Vagina (tissue), 2 donors: ENCODE measurements at places on chromosomes 7 and 10. TPM values are rescaled to one million over a fixed set of nuclear protein-coding genes. Genes with fewer than 3 reads are reported as not detected.

The C7orf57 gene
- total RNA-seq = not detected

The GCC1 gene
- 10.8 TPM for total RNA-seq

The RBP4 gene
- 36.8 TPM for total RNA-seq

The TRIL gene
- 11.0 TPM for total RNA-seq

The AKAP9 gene
- 75.4 TPM for total RNA-seq

The SH2B2 gene
- total RNA-seq = 8.8 TPM

The OPN1SW gene
- not detected for total RNA-seq

The PRPS1L1 gene
- total RNA-seq = not detected

GRCh38 chr10:12351447-12351846 is 2.1 kb downstream of the CAMK1D start:
- peak overlapping the region; percentile 4 for H3K4me3 ChIP-seq
- peaks cover 34% of the 10 kb centered on the region for H3K4me1 ChIP-seq
- H3K27me3 ChIP-seq = no peaks in the 10 kb centered on the region
- no peak for DNase-seq

GRCh38 chr7:44325201-44325671 is at the start of gene CAMK2B:
Gene CAMK2B (minus strand): TSS chr7:44325594. CDS start chr7:44325421, 173 bp downstream.
- no peak within 1 kb of the TSS for H3K4me3 ChIP-seq
- H3K36me3 ChIP-seq = no peaks in the 10 kb centered on the region
- H3K27me3 ChIP-seq = no peaks in the 10 kb centered on the region
- no peak for DNase-seq

GRCh38 chr10:100347568-100348195 is 649 bp downstream of the SCD start:
- H3K4me1 ChIP-seq = peaks cover 25% of the 10 kb centered on the region
- H3K36me3 ChIP-seq = no peaks in the 10 kb centered on the region
- peak overlapping the region; percentile 82 for H3K27ac ChIP-seq
- peak overlapping the region; percentile 74 for H3K4me3 ChIP-seq
- DNase-seq = no peak

DNA sequence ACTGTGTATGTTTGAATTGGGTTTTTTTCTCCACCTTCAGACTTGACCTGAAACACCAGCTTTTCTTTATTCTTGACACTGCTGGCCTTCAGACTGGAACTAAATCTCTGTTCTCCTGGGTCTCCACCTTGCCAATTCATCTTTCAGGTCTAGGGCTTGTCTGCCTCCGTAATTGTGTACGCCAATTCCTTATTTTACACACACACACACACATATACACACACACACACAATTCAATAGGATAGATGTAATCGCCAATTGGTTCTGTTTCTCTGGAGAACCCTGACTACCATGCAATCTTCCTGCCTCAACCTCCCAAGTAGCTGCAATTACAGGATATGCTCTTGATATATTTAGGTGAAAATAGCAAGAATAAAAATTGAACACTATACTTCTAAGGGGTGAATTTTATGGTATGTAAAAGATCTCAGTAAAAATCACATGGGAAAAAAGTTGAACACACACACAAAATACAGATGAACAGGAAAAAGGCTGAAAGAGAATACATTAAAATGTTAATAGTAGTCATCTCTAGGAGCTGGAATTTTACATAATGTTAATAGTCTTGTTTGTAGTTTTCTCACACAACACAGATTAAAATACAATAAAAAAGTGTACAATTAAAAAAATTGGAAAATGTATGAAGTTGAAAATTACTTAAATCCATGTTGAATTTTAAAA is 6.6 kb upstream of the VCL start:
- H3K27ac ChIP-seq = no peak overlapping the region
- H3K27me3 ChIP-seq = no peaks in the 10 kb centered on the region
- no peak for DNase-seq

DNA sequence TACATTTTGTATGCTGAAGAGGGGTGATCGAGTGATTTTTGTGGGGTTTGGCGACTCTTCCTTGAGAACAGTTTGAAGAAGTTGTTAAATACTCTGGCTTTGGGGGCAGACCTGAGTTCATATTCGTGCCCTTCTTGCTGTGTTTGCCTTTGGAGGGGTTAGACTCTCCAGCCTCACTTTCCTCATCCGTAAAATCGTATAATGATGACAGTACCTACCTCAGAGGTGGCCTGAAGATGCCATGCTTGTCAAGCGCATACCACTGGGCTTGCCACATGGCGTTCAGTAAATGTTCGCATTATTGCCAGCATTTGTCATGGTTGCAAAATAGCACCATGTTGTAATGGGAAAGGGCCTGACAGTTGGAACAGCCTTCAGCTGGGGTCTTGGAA is 1.3 kb downstream of the STK17A start:
- peaks cover 42% of the 10 kb centered on the region for H3K4me1 ChIP-seq
- no peaks in the 10 kb centered on the region for H3K27me3 ChIP-seq
- no peaks in the 10 kb centered on the region for H3K36me3 ChIP-seq
- DNase-seq = no peak
- H3K27ac ChIP-seq = peak overlapping the region; percentile 92
- peak overlapping the region; percentile 82 for H3K4me3 ChIP-seq

DNA sequence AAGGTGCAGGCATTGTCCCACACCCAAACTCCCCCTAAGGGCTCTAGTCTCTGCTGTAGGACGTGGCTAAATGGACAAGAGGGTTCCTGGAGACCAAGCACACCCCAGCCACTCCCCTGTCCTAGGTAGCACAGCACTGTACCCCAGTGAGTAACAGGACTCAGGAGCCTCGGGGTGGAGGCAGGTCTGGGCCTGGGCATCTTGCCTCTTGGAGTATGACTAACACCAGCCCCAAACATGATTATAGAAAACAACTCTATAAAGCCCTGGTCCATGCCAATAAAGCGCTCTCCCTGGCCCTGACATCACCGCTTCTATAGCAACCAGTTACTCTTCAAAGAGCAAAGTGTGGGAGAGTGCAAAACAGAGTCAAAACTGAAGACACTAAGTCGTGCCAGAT is 195.0 kb downstream of the CALN1 start:
- DNase-seq = no peak
- H3K4me3 ChIP-seq = no peak overlapping the region
- no peaks in the 10 kb centered on the region for H3K36me3 ChIP-seq
- H3K27ac ChIP-seq = peak overlapping the region; percentile 64

DNA sequence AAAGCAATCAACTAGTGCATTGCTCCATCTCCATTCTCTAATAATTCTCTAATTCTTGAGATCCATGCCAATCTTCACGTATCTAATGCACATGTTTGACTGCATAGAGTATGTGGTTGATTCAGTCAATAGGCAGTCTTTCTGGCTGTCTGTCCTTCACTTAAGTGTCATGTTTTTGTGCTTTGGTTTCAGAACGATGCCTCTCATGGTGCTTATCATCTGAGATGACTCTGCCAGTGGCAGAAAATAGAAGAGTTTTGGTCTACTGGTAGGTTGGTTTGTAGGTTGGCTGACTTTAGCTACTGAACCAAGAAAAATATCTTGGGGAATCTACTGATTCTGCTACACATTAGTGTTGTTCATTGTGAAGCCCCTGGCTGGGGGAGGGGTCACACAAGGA is 364.2 kb downstream of the SFMBT2 start:
- no peaks in the 10 kb centered on the region for H3K4me1 ChIP-seq
- no peak for DNase-seq
- no peak overlapping the region for H3K27ac ChIP-seq
- no peaks in the 10 kb centered on the region for H3K27me3 ChIP-seq
- no peak overlapping the region for H3K4me3 ChIP-seq

DNA sequence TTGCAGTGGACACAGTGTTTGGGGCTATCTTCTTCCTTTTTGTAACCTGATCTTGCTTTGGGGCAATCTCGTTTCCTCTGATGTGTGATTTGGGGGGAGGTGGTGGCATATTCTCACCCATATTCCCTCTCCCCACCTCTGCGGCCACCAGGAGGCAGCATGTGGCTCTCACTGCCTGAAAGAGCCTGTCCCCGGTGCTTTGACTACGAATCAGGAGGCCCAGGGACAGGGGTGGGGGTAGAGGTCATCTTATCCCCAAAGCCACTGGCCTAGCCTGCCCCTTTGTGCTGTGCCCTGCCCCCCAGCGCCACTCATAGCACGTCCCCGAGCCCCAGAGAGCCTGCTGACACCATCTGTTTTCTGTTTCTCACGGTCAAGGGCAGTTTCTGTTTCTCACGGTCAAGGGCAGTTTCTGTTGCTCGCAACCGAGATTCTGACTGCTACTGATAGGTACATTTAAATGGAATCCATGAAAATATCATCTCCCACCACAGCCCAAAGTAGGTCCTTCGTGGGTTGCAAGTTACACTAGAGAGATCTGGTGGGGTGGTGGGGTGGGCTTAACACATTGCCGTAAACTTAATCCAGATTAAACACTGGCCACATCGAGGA is 28.2 kb downstream of the PHYH start:
- peak overlapping the region; percentile 39 for H3K27ac ChIP-seq
- no peaks in the 10 kb centered on the region for H3K27me3 ChIP-seq
- no peak for DNase-seq
- peaks cover 22% of the 10 kb centered on the region for H3K4me1 ChIP-seq

GRCh38 chr10:86317949-86318725 is 48.5 kb downstream of the GRID1 start:
- DNase-seq = no peak
- no peaks in the 10 kb centered on the region for H3K27me3 ChIP-seq
- no peaks in the 10 kb centered on the region for H3K36me3 ChIP-seq
- no peak overlapping the region for H3K27ac ChIP-seq
- H3K4me3 ChIP-seq = no peak overlapping the region

GRCh38 chr7:130736298-130736900 is 2.4 kb upstream of the KLF14 start:
- DNase-seq = no peak
- H3K27ac ChIP-seq = no peak overlapping the region
- no peaks in the 10 kb centered on the region for H3K36me3 ChIP-seq
- H3K4me3 ChIP-seq = no peak overlapping the region
- no peaks in the 10 kb centered on the region for H3K27me3 ChIP-seq

GRCh38 chr10:70597856-70598815 is 4.4 kb downstream of the PRF1 start:
- H3K27ac ChIP-seq = no peak overlapping the region
- DNase-seq = peak; percentile 56
- no peaks in the 10 kb centered on the region for H3K27me3 ChIP-seq
- no peak overlapping the region for H3K4me3 ChIP-seq
- H3K36me3 ChIP-seq = no peaks in the 10 kb centered on the region

- no peak overlapping the region for H3K27ac ChIP-seq
- no peaks in the 10 kb centered on the region for H3K27me3 ChIP-seq
- no peak for DNase-seq
- H3K36me3 ChIP-seq = peaks cover 4% of the 10 kb centered on the region
Observed at GRCh38 chr10:110903280-110904278, 15.4 kb downstream of the BBIP1 start.

DNA sequence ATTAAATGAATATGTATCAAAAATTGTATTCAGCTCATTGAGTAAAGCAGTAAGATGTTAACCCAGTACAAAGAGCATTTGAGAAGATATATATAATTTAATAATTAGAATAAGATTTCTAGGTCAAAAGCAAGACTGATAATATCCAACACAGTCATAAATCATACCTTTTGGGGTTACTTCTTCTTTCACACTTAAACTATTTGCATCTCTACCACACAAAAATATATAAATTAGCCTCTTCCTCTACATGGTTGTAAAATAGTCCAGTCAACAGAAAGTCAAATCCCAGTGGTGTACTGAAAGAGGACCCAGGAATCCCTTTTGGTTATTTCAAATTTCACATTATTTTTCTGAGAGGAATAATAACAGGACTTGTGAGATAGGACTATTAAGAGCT is 204.6 kb upstream of the INHBA start:
- no peaks in the 10 kb centered on the region for H3K4me1 ChIP-seq
- H3K36me3 ChIP-seq = no peaks in the 10 kb centered on the region
- H3K4me3 ChIP-seq = no peak overlapping the region

DNA sequence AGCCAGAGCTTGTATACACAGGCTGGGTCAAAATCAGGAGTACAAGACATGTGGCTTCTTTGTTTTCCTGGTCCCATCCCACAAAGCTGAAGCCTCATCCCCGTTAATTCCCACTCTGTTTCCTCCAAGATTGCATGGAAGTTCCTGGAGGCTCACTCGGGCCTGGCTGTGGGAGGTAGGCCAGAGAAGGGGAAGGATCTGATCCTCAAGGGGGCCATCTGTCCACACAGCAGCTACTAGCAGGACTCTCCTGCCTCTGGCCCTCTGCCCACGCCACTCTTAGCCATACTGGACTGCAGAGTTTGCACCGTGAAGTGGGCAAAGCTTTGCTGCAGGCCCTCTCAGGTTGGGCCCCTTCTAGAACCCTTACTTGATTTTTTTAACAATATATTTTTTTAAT is 160.6 kb downstream of the FGFR2 start:
- H3K27me3 ChIP-seq = no peaks in the 10 kb centered on the region
- no peak overlapping the region for H3K4me3 ChIP-seq
- no peak for DNase-seq
- H3K27ac ChIP-seq = no peak overlapping the region
- H3K4me1 ChIP-seq = no peaks in the 10 kb centered on the region

DNA sequence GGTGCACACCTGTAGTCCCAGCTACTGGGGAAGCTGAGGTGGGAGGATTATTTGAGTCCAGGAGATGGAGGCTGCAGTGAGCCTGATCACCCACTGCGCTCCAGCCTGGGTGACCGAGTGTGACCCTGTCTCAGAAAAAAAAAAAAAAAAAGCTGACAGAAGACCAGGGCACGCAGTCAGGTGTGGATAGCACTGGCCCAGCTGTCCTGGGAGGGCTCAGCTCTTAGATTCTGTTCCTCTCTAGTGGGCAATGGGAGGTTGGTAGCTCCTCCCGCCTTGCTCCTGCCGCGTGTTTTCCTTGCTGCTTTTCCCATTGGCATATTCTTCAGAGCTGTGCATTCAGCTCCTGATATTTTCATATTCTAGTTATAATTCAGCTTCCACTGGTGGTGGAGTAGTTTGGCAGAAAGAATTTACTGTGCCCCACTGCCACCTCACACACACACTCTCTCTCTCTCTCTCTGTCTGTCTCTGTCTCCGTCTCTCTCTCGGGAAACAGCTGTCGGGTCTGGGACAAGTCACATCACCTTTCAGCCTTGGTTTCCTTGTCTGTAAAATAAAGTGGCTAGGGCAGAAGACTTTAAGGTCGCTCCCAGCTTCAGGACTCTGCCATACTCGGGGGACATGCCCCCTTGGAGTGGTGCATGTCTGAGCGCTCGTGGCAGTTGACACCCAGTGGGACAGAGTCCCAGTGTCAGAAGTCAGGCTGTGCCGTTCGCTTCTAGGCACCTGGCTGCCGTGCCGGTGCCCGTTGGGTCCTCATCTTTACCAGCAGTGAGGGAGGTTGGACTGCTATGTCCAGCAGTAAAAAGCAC is 25.9 kb upstream of the ANKRD2 start:
- peaks cover 57% of the 10 kb centered on the region for H3K4me1 ChIP-seq
- no peak overlapping the region for H3K4me3 ChIP-seq
- H3K27me3 ChIP-seq = no peaks in the 10 kb centered on the region
- H3K27ac ChIP-seq = no peak overlapping the region
- DNase-seq = no peak

GRCh38 chr10:20948686-20949327 is 51.7 kb upstream of the NEBL start:
- no peak for DNase-seq
- no peaks in the 10 kb centered on the region for H3K4me1 ChIP-seq
- no peaks in the 10 kb centered on the region for H3K36me3 ChIP-seq
- H3K27ac ChIP-seq = no peak overlapping the region
